ENCODE measurements at places on chromosomes 7 and 10.

DNA sequence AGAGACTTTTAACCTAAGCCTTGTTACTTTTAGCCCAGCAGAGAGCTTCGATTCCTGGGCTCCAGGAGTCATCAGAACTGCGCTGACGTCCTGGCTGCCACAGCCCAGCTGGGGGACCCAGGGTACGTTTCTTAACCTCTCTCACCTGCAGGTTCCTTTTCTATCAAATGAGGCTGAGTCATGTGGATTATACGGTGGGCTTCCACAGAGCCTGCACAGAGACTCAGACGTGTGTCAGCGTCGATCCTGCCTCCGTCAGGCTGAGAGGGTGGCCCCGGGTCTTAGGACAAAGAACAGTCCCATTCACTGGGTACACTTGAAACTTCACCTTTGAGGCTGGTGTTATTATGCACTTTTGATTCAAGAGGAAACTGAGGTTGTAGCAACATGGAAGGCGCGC, 100.7 kb upstream of the FGFR2 start:
- DNase-seq = no peak

DNA sequence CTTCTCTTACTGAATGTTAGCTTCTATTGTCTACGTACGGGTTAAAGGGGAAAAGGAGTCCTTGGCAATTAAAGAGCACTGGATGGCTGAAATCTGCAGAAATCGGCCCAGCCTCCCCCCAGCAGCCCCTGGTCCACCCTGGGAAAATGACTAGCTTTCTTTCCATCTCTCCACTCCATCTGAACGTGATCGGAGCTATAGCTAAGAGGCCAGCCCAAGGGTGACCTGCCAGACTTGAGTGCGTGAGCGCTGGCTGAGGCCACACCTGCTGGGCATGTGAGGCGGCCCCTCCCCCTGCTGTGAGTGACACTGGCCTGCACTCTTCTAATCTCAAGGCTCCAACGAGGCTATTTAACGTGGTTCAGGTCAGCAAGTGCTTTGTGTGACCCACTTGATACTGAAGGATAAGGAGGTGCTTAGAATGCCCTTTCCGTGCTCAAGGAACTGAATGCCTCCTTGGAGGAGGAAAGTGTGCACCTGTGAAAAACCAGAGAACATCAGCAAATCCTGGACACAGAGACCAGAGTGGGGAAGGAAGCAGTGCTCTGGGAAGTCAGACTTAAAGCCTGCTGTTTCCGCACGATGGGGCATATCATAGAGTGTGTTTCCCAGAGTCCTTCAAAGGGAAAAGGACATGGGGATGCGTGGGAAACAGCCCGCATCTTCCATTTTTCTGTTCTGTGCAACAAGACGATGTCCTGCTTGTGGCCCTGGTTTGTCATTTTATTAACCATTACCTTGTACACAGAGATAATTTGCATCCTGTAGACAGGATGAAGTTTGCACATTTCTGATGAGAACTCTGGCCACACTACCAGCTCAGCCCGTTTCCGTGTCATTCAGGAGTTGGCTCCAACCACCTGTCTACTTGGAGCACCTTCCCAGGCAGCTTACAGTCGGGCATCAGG, 12.5 kb upstream of the MNX1 start:
- no peak for DNase-seq

DNA sequence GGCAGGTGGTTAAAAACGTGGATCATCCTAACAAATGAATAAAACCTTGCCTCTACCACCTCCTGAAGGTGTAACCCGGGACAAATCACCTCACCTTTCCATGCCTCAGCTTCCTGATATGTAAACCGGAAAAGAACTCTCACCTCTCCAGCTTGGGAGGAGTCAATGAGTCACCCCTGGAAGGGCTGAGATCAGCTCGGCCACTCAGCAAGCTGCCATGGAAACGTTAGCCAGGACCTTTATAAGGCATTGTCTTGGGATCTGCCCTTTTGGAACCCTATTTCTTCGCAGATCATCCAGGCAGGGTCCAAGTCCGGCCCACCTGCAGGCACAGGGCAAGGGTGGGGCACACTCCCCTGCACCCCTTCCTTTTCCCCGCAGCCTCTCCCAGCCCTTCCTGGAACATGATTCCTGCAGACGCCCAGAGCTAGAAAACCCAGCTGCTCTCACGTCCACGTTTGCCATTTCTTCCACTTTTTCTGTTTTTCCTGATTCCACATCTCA, 81.6 kb upstream of the PFKP start:
- no peak for DNase-seq

- DNase-seq = no peak
These were observed 86.7 kb downstream of the LYZL2 start for GRCh38 chr10:30542895-30543288.

GRCh38 chr7:50677638-50677996, 105.1 kb downstream of the GRB10 start:
- no peak for DNase-seq

GRCh38 chr7:72058579-72058978, 353.6 kb downstream of the CALN1 start:
- DNase-seq = no peak

DNA sequence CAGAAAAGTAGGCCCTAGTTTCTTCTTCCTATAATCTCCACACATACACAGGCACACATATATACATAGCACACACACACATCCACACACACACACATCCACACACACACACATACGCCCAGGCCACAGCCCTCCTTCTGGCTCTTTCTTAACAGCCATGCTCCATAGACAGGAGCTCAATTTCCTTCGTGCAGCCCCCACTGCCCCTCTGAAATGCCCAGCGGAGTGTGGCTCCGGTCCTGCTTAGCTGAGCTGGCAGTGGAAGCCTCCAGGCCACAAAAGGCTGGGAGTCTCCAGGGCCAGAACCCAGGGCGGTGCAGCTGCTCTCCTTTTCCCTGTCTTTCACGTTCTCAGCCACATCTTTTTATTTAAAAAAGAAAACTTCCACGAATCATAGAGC, 282.9 kb upstream of the IGFBP3 start:
- DNase-seq = no peak

- no peak for DNase-seq
These were observed 1.1 kb downstream of the RADIL start for GRCh38 chr7:4882169-4883032.

GRCh38 chr10:51405580-51406351, 293.6 kb downstream of the CSTF2T start:
- no peak for DNase-seq

DNA sequence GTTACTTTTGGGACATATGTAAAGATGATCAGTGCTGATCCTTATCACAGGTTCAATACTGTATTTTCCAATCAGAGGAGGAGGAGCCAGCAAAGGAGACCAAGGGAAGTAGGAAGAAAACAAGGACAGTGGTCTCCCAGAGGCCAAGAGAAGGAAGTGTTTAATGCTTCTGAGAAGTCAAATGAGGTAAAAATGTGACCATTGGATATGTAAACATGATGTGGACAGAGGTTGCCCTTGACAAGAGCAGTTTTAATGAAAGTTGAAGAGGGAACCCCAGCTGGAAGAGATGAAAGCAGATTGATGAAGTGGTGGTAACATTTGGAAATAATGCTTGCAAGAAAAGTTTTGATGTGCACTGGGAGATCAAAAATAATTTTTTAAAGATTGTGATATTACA, 18.8 kb downstream of the CROT start:
- DNase-seq = no peak

- DNase-seq = no peak
These were observed 128.8 kb downstream of the PPP1R17 start for GRCh38 chr7:31815796-31816195.

GRCh38 chr7:50068850-50069551, 24.0 kb downstream of the ZPBP start:
- DNase-seq = no peak

GRCh38 chr7:117006907-117007684, 53.8 kb downstream of the ST7 start:
- DNase-seq = no peak

Measured in stimulated activated CD8-positive, alpha-beta memory T cell treated with anti-CD3 and anti-CD28 coated beads, Interleukin-7, amount 100 ng/mL, for 48 hours (primary cell).